Osteocyte (in vitro differentiated cells): ENCODE measurements at places on chromosomes 7 and 10.

GRCh38 chr7:37915438-37915837 lies 1.2 kb downstream of the SFRP4 start:
- no peak for DNase-seq

DNA sequence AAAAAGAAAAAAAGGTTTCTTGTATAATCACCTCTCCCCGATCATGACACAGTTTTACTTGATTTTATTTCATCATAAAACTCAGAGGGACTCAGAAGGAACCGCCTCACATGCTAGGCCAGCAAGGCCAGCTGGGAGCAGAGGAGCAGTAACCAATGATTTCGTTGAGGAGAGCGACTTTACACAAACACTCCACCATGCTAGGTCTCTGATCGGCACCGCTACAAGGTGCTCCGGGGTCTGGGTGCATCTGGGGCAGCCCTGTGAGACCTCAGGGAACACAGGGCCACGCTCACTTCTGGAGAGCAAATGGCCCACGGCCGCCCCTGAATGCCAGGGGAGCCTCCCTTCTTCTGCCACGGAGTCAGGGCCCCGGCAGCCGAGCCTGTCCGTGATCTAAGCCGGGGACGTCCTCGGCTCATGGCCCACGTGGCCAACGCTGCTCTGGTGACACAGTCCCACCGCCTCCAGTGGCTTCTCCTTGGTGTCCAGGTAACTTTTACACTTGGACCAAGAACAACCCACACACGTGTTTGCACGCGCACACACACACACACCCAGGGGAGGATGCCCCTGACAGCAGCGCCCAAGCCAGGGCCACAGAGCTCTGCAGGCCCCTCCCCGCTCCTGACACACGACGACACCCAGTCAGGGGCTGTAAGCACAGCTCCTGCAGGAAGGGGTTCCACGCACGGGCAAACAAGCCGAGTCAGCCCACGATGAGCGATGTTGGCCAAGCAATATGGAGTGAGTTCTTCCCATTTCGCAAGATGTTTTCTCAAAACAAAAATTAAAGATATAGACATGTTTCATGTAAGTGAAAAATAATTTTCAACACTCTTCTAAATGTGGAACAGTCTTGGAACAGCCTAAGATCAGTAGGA lies 332.3 kb downstream of the DNAJB6 start:
- DNase-seq: no peak

DNA sequence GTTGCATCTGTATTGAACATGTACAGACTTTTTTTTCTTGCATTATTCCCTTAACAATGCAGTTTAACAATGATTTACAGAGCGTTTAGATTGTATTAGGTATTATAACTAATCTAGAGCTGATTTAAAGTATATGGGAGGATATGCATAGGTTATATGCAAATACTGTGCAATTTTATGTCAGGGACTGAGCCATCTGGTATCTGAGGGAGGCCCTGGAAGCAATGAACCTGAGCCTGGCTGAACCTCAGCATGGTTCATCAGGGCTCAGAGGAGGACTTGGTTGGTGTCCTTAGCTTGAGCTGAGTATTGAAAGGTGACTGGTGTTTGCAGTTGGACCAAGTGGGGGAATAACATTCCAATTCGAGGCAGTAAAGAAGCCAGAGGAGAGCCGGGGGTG lies 4.8 kb downstream of the ADCK2 start:
- no peak for DNase-seq

- no peak for DNase-seq
These were observed 108.1 kb upstream of the FAM133B start for GRCh38 chr7:92698237-92698841.

DNA sequence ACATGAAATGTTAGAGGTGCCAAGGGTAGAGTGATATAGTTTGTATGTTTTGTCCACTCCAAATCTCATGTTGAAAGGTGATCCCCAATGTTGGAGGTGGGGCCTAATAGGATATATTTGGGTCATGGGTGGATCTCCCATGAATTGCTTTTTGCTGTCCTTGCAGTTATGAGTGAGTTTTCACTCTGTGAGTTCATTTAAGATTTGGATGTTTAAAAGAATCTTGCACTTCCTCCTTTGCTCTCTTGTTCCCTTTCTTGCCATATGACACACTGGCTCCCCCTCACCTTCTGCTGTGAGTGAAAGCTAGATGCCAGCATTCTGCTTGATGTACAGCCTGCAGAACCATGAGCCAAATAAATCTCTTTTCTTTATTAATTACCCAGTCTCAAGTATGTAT lies 269.2 kb downstream of the ZWINT start:
- no peak for DNase-seq

GRCh38 chr7:130452951-130453350 lies 12.1 kb upstream of the CEP41 start:
- no peak for DNase-seq

DNA sequence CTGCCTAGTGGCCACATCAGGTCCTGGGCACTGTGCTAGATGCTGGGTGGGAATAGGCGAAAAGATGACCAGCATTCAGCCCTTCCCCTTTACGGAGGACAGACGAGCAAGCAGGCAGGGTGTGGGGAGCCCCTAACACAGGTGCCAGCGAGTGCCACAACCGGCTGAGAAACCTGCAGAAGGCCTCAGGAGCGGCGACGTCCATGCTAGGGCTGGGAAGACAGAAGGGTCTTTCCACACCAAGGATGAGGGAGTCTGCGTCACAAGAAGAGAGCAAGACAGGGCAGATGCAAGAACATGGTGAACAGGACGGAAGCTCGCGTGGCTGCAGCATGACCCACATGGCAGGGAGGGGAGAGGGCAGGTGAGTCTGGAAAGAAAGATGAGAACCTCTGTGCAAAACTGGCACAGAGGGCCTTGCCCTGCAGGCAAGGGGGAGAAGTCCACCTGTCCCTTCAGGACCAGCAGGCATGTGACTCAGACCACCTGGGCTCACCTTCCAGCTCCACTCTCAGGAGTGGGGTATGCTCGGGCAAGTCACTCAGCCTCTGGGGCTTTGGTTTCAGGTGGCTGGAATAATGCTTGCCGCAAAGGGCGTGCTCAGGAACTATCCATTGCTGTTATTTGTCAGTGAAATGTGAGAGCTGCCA lies 36.6 kb downstream of the KCNH2 start:
- DNase-seq: no peak
